ENCODE measurements at places on chromosomes 16 and 17.
A peak's percentile ranks its signal among the peaks of the same experiment; 100 is the strongest.

GRCh38 chr16:69479775-69480174 is 55.4 kb downstream of the CYB5B start:
- no peak for DNase-seq

- no peak for DNase-seq
Observed at GRCh38 chr17:73281928-73282327, 20.2 kb upstream of the CPSF4L start.

GRCh38 chr17:78502611-78503148 is 74.5 kb downstream of the DNAH17 start:
- no peak for DNase-seq

- peak; percentile 33 for DNase-seq
Observed at GRCh38 chr16:10521681-10522274, 58.6 kb downstream of the EMP2 start.

DNA sequence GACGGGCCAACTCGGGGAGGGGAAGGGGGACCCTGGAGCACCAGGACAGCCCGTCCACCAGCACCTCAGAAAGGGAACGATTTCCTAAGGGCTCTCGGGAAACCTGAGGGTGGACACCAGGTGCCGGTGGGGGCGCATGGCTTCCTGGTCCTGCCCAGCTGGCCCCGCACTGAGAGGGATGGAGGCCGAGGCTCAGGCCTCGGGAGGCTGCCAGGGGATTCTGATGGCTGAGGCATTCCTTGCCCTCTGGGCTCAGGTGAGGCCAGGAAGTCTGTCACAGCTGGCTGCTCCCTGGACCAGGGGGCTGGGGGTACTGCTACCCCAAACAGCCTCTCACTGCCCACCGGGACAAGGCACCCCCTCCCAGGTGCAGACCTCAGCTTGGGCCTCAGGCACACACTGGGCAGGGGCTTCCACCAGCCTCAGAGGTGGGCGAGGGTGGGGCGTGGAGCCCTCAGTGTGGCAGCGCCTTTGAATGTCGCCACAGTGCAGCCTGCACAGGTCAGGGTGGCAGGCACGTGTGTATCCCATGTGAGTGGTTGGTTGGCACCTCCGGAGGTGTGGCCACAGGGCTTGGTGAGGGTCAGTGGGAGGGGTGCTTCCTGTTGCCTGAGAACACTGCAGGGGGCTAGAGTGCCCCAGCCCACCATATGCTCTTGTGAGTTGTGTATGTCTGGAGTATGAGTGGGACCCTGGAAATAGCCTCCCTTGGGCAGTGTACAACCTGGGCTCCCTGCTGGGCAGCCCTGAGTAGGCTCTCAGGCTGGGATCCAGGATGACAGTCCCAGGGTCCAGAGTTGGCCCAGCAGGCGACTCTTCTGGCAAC is 3.9 kb upstream of the FSCN2 start:
- DNase-seq = no peak

DNA sequence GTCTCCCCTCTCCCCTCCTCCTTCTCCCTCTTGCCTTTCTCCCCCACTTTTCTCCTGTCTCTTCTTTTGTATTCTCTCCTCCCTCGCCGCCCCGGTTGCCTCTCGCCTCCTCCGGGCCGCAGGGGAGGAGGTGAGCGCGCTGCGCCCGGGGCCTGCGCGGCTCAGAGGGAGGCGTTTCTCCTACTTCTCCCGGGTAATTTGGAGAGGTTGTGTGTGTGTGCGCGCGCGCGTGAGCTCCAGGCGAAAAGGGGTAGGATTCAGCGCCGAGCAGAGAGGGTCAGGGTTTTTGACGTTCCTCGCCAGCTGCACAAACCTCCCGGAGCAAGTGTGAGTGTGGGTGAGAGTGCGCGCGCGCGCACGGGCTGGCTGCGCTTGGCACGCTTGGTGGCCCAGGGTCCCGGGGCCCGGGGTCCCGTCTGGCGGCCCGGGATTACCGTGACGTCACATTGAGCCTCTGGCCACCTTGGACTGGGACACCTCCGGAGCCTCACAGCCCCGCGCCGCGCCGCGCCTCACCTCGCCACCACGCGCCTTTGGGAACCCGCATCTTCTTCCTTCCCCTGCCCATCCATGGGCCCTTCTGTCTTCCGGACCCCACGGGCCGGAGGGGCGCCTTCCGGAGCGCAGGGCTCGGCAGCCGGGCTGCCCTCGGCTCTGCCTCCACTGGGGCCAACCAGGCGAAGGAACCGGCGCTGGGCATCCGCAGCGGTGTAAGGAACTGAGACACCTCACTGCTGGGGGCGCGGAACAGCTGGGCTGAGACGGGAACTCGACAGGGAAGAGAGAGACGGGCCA is 479 bp downstream of the IRX6 start:
- no peak for DNase-seq

All from activated gamma-delta T cell treated with Interleukin-2 at 50 U/mL for 16 hours (primary cell).